Cardiac muscle cell (in vitro differentiated cells and primary cell): ENCODE measurements at places on chromosomes 7 and 10. TPM values are rescaled to one million over a fixed set of nuclear protein-coding genes. Genes with fewer than 3 reads are reported as not detected.

CRHR2 gene
- 0.77 and 0.92 TPM in 2 replicates for total RNA-seq

TFPI2 gene
- 20.8 and 24.5 TPM in 2 replicates for total RNA-seq

ANKRD7 gene
- total RNA-seq, result 0.80 TPM in 1 of 2 replicates, not detected in the other

ZNF365 gene
- total RNA-seq, result 0.07 TPM in 1 of 2 replicates, not detected in the other

TSC22D4 gene
- 103 and 133 TPM in 2 replicates for total RNA-seq

TMEM213 gene
- not detected in 2 replicates for total RNA-seq

HGF gene
- total RNA-seq, result 0.11 and 0.66 TPM in 2 replicates

ZNF488 gene
- 0.07 and 0.15 TPM in 2 replicates for total RNA-seq

TMEM229A gene
- 0.12 and 0.18 TPM in 2 replicates for total RNA-seq

OPN4 gene
- 0.18 TPM in 1 of 2 replicates, not detected in the other for total RNA-seq

ASAH2 gene
- total RNA-seq, result 0.15 and 5.4 TPM in 2 replicates

DPP6 gene
- 0.07 and 0.21 TPM in 2 replicates for total RNA-seq

NXPH1 gene
- 0.95 and 2.2 TPM in 2 replicates for total RNA-seq

LAMB1 gene
- total RNA-seq, result 32.8 and 34.0 TPM in 2 replicates

HMX3 gene
- not detected in 2 replicates for total RNA-seq
